B cell (primary cell): ENCODE measurements at places on chromosomes 13 and 19. TPM values are rescaled to one million over a fixed set of nuclear protein-coding genes. Genes with fewer than 3 reads are reported as not detected.

- H3K27ac ChIP-seq = no peak overlapping the region
- H3K4me1 ChIP-seq = no peaks in the 10 kb centered on the region
- H3K4me3 ChIP-seq = no peak overlapping the region
- no peaks in the 10 kb centered on the region for H3K36me3 ChIP-seq
- no peaks in the 10 kb centered on the region for H3K27me3 ChIP-seq
These were observed 306.9 kb downstream of the SLITRK6 start for GRCh38 chr13:85492283-85492682.

DNA sequence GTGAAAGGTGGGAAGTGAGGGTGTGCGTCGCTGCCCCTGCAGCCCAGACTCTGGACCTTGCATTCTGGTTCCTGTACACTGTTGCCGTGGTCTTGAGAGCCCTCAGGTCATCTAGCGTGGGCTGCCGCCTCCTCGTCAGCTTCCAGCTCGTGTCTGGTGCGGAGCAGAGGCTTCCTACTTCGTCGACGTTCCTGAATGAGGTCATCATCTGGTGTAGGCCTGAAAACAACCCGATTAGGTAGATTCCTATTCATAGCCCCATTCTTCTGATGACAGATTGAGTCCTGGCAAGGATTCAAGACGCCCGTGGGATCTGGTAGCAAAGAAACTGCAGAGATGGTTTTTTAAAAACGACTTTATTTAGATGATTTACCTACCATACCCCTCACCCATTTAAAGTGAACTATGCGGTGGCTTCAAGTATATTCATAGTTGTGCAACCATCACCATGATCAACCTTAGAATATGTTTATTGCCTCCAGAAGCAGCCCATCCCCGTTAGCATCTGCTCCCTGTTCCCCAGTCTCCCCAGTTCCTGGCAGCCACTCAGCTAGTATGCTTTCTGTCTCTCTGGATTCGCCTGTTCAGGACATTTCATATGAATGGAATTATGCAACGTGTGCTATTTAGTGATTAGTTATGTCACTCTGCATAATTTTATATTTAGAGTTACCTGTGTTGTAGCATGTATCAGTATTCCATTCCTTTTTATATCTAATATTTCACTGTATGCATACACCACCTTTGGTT is 13.8 kb downstream of the NAXD start:
- no peak overlapping the region for H3K27ac ChIP-seq
- no peak for DNase-seq
- H3K27me3 ChIP-seq = no peaks in the 10 kb centered on the region
- H3K4me3 ChIP-seq = no peak overlapping the region
- peaks cover 56% of the 10 kb centered on the region for H3K36me3 ChIP-seq

DNA sequence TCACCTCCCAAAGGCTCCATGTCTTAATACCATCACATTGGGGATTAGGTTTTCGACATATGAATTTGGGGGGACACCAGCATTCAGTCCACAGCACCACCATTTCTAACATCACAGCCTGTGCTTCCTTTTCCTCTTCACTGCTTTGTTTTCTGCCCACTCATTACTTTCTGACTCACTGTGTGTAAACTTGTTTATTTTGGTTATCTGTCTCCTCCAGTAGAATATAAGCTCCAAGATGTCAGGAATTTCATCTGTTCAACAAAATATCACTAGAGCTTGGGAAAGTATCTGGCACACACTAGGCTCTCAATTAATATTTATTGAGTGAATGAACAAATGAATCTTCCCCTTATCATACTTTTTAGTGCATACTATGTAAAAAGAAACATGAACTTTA is 152.0 kb downstream of the NUFIP1 start:
- H3K4me1 ChIP-seq = no peaks in the 10 kb centered on the region
- H3K36me3 ChIP-seq = no peaks in the 10 kb centered on the region
- no peak overlapping the region for H3K4me3 ChIP-seq
- no peak overlapping the region for H3K27ac ChIP-seq
- DNase-seq = no peak

DNA sequence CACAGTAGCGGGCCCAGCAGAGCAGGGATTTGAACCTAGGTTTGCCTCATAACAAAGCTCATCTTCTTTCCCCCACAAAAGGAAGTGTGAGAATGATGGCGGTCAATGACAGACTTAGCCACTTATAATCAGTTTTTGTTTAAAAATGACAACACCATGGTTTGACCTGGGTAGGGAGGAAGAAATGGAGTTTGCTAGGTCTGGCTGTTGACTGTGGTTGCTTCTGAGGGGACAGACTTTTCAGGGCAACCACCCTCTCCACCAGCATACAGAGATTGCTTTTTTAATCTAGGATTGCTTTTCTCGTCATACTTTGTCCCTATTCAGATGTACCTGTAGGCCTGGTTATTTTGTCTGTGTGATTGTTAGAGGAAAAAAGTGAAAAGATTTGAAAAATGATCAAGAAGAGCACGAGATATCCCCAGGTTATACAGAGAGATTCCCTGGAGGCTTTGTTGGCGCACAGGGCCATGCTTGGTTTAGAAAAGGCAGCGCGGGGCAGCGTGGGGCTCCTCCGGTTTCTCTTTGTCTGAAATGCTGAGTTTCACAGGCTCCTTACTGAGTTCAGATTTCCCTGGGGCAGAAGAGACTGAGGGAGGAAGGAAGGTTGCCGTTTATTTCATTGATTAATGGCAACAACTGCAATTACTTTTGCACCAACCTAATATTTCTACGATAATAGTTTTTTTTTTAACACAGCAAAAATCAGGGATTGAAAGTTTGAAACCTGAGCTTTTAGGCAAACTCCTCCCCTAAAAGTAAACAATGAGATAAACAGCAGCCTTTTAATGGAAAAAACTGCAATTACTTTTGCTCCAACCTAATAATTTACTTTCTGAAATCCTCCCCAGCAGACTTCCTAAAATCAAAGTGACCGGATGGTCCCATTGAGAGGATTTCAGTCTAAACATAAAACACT is 97.0 kb upstream of the RNF113B start:
- H3K36me3 ChIP-seq = no peaks in the 10 kb centered on the region
- no peak overlapping the region for H3K4me3 ChIP-seq
- no peaks in the 10 kb centered on the region for H3K27me3 ChIP-seq
- H3K27ac ChIP-seq = no peak overlapping the region
- no peaks in the 10 kb centered on the region for H3K4me1 ChIP-seq
- DNase-seq = no peak

DNA sequence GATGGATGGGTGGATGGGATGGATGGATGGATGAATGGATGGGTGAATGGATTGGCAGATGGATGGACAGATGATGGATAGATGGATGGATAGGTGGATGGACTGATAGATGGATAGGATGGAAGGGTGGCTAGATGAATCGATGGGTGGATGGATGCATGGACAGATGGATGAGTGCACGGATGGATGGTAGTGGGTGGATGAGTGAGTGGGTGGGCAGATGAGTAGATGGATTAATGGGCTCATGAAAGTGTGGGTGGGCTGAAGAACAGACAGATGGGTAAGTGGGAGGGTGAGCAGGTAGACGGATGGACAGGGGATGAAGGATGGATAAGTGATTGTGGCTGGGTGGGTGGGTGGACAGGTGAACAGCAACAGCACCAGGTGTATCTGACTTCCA is 5.7 kb downstream of the SEMA6B start:
- no peak overlapping the region for H3K4me3 ChIP-seq
- peaks cover 4% of the 10 kb centered on the region for H3K4me1 ChIP-seq
- H3K27ac ChIP-seq = no peak overlapping the region
- no peaks in the 10 kb centered on the region for H3K36me3 ChIP-seq
- H3K27me3 ChIP-seq = peaks cover 4% of the 10 kb centered on the region

- peaks cover 28% of the 10 kb centered on the region for H3K4me1 ChIP-seq
- no peaks in the 10 kb centered on the region for H3K36me3 ChIP-seq
- DNase-seq = no peak
These were observed 750 bp upstream of the AMH start for GRCh38 chr19:2248136-2249009.

- DNase-seq = no peak
- peaks cover 5% of the 10 kb centered on the region for H3K27me3 ChIP-seq
- peaks cover 15% of the 10 kb centered on the region for H3K4me1 ChIP-seq
- H3K4me3 ChIP-seq = no peak overlapping the region
- no peaks in the 10 kb centered on the region for H3K36me3 ChIP-seq
These were observed 1.9 kb upstream of the RAB20 start for GRCh38 chr13:110563463-110563774.

DNA sequence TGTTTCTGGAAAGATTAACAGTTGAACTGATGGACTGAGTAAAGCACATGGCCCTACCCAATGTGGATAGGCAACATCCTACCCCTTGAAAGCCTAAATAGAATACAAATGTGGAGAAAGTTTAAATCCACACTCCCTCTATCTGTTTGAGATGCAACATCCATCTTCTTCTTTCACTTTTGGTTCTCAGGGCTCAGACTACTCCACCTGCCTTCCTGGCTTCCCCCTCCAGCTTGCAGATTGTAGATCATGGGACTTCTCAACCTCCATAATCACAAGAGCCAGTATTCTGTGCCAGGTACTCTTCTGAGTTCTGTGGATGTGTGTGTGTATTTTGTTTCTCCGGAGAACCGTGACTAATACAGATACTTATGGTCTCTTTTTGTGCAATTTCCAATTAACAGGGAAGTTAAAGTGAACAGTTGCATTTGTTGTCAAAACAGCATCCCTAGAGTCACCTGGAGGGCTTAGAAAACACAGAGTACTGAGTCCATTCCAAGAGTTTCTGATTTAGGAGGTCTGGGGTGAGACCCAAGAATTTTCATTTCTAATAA is 590.3 kb upstream of the MIR17HG start:
- no peaks in the 10 kb centered on the region for H3K27me3 ChIP-seq
- no peak overlapping the region for H3K27ac ChIP-seq
- H3K4me3 ChIP-seq = no peak overlapping the region
- DNase-seq = no peak
- no peaks in the 10 kb centered on the region for H3K36me3 ChIP-seq
- no peaks in the 10 kb centered on the region for H3K4me1 ChIP-seq

GRCh38 chr13:95059306-95059705 is 241.9 kb downstream of the ABCC4 start:
- H3K27ac ChIP-seq = no peak overlapping the region
- H3K4me3 ChIP-seq = no peak overlapping the region
- H3K27me3 ChIP-seq = no peaks in the 10 kb centered on the region

DNA sequence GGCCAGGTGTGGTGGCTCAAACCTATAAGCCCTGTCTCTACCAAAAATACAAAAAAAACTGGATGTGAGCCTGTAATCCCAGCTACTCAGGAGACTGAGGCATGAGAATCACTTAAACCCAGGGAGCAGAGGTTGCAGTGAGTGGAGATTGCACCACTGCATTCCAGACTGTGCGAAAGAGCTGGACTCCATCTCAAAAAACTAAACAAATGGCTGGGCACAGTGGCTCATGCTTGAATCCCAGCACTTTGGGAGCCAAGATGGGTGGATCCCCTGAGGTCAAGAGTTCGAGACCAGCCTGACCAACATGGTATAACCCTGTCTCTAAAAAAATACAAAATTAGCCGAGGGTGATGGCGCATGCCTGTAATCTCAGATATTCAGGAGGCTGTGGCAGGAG is 34.9 kb upstream of the ZNF83 start:
- no peaks in the 10 kb centered on the region for H3K27me3 ChIP-seq
- no peak overlapping the region for H3K4me3 ChIP-seq
- no peak for DNase-seq
- H3K36me3 ChIP-seq = peaks cover 2% of the 10 kb centered on the region
- no peaks in the 10 kb centered on the region for H3K4me1 ChIP-seq

DNA sequence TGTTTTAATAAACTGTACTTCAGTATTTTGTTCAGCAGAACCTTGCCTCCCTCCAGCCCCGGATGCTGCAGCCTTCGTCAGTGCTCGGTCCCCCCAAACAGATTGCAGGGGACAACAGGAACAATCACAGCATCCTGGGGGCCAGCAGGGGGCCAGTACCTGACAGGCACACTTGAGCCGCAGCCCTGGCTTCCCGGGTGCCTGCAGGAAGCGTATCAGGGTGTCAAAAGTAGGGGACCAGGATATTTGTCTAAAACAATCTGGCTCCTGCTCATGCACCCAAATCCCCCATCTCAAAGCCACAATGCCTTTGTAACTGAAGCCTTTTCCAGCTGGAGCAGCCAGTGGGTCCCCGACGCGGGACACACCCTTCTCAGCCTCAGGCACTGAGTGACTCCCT is 167.5 kb upstream of the TSHZ3 start:
- H3K36me3 ChIP-seq = no peaks in the 10 kb centered on the region
- H3K27me3 ChIP-seq = no peaks in the 10 kb centered on the region
- no peak overlapping the region for H3K27ac ChIP-seq
- no peak for DNase-seq

DNA sequence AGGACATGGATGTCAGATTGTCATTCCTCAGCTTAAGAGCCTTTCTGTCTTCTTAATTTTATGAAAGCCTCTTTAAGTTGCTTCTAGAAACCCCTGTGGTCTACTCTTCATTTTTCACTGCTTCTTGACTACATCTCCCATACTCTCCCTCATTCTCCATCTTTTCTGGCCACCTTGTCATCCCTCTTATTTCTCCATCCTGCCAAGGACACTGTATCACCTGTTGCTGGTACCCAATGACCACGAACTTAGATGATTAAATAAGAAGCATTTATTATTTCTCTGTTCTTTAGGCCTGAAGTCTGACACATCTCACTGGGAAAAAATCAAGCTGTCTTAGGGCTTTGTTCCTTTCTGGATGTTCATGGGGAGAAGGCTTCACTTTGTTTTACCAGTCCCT is 9.2 kb downstream of the ZNF223 start:
- no peak overlapping the region for H3K27ac ChIP-seq
- no peaks in the 10 kb centered on the region for H3K4me1 ChIP-seq
- H3K36me3 ChIP-seq = peaks cover 3% of the 10 kb centered on the region
- H3K4me3 ChIP-seq = no peak overlapping the region
- DNase-seq = no peak

- no peak overlapping the region for H3K4me3 ChIP-seq
- H3K36me3 ChIP-seq = no peaks in the 10 kb centered on the region
- no peaks in the 10 kb centered on the region for H3K27me3 ChIP-seq
These were observed 65.0 kb downstream of the ATP7B start for GRCh38 chr13:51946163-51946669.

The PCDH8 gene
- total RNA-seq = not detected in 2 replicates

The FGF14 gene
- total RNA-seq = not detected in 2 replicates

The STOML3 gene
- total RNA-seq = not detected in 2 replicates

The C1QTNF9B gene
- not detected in 2 replicates for total RNA-seq

The ZNF865 gene
- total RNA-seq = 22.7 TPM in 2 replicates

The ZNF878 gene
- total RNA-seq = 0.29 TPM in 1 of 2 replicates, not detected in the other

The CYP2F1 gene
- not detected in 2 replicates for total RNA-seq

The DEDD2 gene
- 52.8 and 59.5 TPM in 2 replicates for total RNA-seq

The POU4F1 gene
- 0.17 TPM in 1 of 2 replicates, not detected in the other for total RNA-seq

The KLK14 gene
- total RNA-seq = 0.59 and 0.63 TPM in 2 replicates

The AMER2 gene
- total RNA-seq = not detected in 2 replicates

The DOCK6 gene
- 11.9 and 14.8 TPM in 2 replicates for total RNA-seq

The AP2A1 gene
- total RNA-seq = 56.9 and 62.4 TPM in 2 replicates

The TNNI3 gene
- not detected in 2 replicates for total RNA-seq

The ZNF85 gene
- total RNA-seq = 17.1 and 20.5 TPM in 2 replicates

The ZNF772 gene
- total RNA-seq = 26.2 and 27.4 TPM in 2 replicates
